ENCODE measurements at places on chromosomes 12 and 14.

DNA sequence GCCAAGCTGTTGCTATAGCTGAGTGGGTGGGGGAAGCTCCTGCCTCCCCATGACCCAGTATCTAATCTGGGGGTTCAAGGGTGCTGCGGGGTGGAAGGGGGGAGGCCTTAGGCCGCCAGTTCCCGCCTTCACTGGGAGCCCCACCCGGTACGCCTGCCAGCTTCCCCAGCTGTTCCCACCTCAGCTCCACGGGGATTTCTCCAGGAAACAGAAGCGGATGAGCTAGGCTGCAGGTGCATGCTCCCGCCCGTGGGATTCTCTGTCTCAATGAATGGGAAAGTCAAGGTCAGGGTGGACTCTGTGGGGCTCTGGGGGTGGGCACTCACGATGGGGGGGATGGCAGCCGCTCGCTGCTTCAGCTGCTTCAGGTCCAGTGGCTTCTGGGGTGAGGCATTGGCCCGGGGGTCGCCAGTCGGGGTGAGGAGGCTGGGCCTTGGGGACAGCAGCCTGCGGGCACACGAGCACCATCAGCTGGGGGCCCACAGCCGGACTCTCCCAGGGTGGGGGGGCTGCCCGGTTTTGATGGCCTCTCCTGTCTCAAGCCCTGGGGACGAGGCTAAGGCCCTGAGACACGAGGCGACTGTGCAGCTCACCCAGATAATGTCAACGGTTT is 68.6 kb downstream of the RFLNA start:
- DNase-seq: no peak

GRCh38 chr12:2776129-2776806 is 18.5 kb upstream of the FKBP4 start:
- DNase-seq: no peak

- no peak for DNase-seq
Observed at GRCh38 chr14:20645481-20645880, 4.0 kb upstream of the OR6S1 start.

GRCh38 chr14:106622200-106622745 is 1095.9 kb downstream of the TMEM121 start:
- no peak for DNase-seq

GRCh38 chr14:100144645-100144995 is 14.8 kb downstream of the DEGS2 start:
- DNase-seq: no peak

- no peak for DNase-seq
Observed at GRCh38 chr14:28102814-28103213, 663.8 kb upstream of the FOXG1 start.

DNA sequence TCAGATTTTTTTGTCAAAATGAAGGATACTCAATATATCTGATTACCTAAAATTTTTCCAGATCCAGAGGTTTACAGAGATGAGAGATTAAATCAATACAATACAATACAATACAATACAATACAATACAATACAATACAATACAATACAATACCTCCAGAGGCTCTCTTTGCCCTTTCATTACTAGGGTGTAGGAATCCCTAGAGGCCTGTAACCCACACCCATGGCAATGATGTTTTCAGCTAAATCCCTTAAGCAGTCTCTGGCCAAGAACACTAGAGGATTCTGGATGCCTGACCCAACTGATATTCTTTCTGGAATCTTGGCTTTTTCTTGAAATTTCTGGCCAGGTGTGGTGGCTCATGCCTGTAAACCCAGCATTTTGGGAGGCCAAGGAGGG is 23.7 kb upstream of the AEBP2 start:
- no peak for DNase-seq

DNA sequence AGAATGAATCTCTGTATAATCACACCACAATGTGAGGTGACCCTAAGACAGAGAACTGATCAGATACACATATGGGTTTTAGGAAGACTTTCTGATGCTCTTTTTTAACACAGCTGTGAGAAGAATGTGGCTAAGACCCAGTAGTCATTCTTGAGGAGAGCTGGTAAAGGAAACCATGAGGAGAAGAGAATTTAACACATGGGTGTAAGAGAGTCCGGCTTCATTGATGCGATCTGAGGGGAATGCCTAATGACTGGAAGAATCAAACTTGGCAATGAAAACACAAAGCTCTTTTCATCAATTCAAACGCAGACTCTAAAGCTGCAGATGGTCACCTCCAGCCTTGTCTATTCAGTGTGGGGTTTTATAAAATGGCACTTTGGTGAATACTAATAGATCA is 79.3 kb downstream of the FOXA1 start:
- no peak for DNase-seq

- no peak for DNase-seq
Observed at GRCh38 chr12:111759991-111760390, 6.7 kb upstream of the ALDH2 start.

- no peak for DNase-seq
Observed at GRCh38 chr14:89327771-89328212, 89.2 kb downstream of the FOXN3 start.

DNA sequence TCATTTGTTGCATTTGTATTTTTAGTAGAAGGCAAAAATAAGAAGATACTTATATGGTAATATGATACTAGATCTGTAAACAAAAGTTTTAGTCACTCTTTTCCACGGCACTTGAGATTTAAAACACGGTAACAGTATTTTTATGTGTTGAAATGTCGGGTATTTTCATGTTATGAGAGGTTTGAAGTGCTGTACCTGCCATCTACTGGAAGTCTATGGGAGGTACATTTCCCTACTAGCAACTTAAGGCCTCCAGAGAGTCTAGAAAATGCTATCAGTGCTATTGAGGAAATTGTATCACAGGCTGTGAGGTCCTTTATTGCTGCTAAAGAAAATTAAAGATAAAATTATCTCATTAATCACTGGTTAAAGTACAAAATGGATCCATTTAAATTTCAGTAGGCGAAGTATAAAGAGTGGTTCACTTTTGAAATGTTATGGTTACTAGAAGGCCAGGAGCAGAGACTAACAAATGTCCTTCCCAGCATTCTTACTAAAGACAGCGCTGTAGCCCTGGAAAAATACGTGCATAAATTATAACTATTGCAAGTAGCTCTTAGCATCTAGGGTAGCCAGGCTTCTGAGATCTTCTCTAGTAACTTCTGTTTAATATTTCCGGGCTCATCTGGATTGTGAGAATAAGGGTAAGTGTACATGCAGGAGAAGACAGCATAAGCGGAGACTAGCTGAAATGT is 77.6 kb upstream of the PRKD1 start:
- DNase-seq: peak; percentile 6

- DNase-seq: peak; percentile 43
Observed at GRCh38 chr12:121712190-121712460, 427 bp upstream of the TMEM120B start.

DNA sequence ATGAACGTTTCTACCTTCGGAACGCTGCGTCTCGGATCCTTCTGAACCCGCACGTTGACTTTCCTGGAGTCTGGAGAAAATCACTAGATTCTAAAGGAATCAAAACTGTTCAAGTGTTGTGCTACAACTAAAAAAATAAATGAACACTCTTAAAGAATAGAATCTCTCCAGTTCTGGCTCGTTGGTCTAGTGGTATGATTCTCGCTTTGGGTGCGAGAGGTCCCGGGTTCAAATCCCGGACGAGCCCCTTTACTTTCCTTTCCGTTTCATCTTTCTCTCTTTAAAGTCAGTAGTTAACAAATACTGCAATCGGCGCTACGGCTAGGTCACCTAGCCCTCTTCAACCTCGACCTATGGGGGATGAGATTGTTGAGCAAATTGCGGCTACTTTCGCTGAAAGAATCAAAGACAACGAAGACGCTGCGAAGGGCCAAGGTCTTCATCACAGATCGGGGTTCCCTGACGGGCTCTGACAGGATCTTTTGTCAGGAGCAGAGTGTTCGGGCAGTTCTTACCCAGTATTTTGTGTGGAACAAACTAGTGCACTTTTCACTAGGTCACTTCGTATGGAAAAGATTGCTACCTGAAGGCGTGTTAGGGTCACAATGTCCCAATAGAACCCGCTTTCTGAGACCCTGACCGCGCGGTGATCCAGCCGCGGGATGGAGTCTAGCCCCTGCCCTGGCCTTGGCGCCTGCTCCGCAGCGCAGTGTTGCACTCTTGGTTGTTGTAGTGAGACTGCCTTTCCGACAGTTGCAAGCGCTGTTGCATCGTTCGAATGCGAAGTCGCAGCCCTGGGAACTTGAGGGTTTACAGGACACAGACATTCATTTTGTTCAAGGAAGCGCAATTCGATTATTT is 8.4 kb downstream of the OR6S1 start:
- peak; percentile 79 for DNase-seq

DNA sequence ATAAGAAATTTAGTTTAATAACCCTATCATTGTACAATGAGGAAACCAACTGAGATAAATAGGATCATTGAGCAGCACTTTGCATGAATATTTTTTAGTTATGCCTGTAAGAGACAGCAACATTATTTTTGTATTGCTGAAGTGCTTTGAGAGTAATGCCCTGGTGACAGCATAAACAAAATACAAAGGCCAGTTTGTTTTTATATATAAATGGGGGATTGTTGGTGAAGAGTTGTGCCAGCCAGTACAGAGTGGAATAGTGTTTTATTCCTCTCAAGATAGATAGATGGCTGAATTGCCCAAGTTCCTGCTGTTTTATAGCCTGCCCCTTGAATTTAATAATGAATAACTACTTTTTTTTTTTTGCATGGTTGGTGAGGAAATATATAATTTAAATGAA is 101.8 kb downstream of the CNTN1 start:
- DNase-seq: no peak

GRCh38 chr14:89892953-89893352 is 61.6 kb downstream of the EFCAB11 start:
- no peak for DNase-seq

DNA sequence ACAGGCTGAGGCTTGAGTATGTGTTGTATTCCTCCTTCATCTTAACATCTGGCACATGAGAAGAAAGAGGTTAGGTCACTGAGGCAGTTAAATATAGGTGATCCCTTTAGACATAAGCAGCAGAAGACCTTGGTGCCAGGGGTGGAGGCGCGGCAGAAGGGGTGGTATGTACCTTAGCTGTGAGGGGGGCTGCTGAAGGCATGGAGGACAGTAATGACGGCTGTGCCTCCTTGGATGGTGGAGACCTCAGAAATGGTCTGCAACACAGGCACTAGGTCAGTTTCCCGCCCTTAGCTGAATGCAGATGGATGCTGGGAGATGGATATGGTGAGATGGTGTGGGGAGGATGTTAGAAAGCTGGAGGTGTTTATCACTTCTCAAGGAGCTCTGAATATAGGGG is 1.5 kb upstream of the PNMA1 start:
- DNase-seq: no peak

- no peak for DNase-seq
Observed at GRCh38 chr12:130463275-130463658, 125.6 kb downstream of the PIWIL1 start.

GRCh38 chr12:66756631-66757030 is 77.8 kb upstream of the GRIP1 start:
- no peak for DNase-seq

DNA sequence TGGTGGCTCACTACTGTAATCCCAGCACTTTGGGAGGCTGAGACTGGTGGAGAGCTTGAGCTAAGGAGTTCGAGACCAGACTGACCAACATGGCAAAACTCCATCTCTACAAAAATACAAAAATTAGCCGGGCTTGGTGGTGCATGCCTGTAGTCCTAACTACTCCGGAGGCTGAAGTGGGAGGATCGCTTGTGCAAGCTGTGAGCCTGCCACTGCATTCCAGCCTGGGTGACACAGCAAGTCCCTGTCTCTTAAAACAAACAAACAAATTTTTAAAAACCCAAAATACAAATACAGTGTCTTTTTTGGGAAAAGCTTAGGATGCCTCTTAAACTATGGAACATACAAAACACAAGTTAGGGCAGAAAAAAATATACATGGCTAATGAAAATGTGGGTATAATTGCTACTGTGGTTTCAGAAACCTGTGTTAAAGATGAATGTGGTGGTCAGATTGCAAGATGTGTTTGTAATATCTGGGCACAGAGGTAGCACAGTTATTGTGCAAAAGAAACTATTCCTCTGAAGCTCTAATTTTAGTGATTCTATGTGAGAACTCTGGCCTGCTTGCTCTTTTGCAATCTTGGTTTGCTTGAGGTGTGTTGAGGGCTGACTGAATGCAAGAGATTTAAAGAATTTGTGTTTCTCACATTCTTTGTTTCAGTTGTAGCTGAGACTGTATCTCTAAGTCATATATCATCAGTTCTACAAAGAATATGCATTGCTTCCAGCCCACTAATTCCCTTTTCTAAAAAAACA is 3.9 kb upstream of the HSPA2 start:
- no peak for DNase-seq

DNA sequence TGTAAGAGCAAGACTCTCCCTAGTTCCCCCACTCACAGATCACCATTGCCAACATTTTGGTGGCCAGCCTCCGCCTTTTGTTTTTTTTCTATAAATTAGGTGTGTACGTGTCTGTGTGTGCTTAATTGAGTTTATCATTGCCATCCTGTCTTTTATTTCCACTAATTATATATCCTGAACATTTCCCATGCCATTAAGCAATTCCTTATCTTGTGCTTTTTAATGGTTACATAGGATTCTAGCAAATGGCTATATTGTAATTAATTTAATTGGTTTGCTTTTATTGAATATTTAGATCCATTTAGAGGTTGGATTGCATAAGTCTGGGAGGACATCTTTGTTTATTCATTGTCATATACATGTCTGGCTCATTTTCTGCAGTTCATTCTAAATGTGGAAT is 107.3 kb upstream of the RTL1 start:
- DNase-seq: no peak

- no peak for DNase-seq
Observed at GRCh38 chr14:50083467-50084337, 32.7 kb downstream of the VCPKMT start.

DNA sequence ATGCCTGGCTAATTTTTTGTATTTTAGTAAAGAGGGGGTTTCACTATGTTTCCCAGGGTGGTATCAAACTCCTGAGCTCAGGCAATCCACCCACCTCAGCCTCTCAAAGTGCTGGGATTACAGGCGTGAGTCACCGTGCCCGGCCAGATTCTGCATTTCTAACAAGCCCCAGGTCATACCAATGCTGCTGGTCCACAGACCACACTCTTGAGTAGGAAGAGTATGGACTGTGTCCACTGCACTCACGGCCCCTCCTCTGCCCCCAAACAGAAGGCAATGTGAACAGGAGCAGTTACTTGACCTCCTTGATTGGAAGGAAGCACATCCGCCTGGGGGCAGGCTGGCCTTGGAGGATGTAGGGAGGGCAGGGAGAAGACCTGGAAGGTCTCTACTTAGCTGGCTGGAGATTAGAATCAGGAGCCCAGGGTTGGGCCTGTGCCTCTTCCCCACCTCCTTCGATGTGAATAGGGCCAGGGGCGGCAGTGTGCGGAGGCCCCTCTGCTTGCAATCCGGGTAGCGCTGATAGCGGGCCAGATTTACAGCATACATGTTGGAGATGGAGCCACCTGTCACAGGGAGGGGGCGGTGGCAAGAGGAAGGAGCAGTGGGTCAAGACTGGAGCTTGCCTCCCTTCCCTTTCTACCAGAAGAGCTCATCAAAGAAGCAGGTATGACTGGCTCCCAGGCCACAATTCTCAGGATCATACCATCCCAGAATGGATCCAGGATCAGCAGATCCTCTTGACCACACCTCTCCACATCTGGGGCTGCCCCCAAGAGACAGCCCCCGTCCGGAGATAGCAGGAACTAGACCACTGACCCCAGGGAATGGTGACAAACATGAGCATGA is 9.4 kb upstream of the ZNF740 start:
- DNase-seq: no peak
